Breast epithelium (tissue), 4 donors: ENCODE measurements at places on chromosomes 7 and 10. TPM values are rescaled to one million over a fixed set of nuclear protein-coding genes. Genes with fewer than 3 reads are reported as not detected.

The OR2A12 gene
- total RNA-seq, result not detected

DNA sequence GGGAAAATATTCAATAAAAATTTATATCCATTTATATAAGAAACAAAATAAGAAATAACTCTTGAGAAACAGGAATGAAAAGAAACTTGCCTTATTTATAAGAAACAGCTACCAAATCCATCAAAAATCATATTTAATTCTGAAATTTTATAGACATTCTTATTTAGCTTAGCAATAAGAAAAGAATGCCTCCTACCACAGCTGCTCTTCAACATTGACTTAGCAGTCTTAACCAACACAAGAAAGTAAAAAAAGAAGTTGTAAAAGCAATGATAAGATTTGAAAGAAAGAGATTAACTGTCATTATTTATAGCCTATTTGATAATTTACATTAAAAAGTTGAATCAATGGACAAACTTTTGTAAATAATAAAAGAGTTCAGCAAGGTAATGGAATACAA lies 212.8 kb downstream of the ZNF365 start:
- DNase-seq, result no peak

GRCh38 chr10:7492660-7493046 lies 81.8 kb upstream of the SFMBT2 start:
- no peak for DNase-seq

GRCh38 chr7:103924184-103924583 lies 65.3 kb downstream of the RELN start:
- no peak for DNase-seq

- DNase-seq, result no peak
Observed at GRCh38 chr10:77010430-77010829, 627.2 kb downstream of the KCNMA1 start.

The LHFPL3 gene
- not detected for total RNA-seq

- no peak for DNase-seq
Observed at GRCh38 chr7:24406053-24406788, 122.2 kb downstream of the NPY start.

The CCDC71L gene
- 29.9 TPM for total RNA-seq

DNA sequence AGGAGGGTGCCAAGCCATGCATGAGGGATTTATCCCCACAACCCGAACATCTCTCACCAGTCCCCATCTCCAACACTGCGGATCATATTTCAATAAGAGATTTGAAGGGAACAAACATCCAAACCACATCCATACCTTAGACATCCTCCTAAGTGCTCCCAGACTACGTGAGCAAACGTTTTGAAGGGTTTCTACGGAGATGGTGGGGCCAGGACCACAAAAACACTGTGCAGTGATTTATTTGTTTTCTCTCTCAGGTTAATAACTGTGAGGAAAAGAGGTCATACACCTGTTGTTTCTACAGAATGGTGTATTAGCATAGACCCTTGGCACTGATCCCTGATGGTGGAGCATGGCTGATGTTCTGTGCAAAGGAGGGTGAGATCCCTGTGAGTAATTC lies 277.8 kb downstream of the FRMD4A start:
- DNase-seq, result no peak

GRCh38 chr7:80165177-80165576 lies 30.5 kb downstream of the GNAI1 start:
- no peak for DNase-seq

- DNase-seq, result no peak
Observed at GRCh38 chr7:134623193-134623592, 23.5 kb upstream of the BPGM start.

The FGL2 gene
- 23.3 TPM for total RNA-seq
